C1 segment of cervical spinal cord (tissue), 14 donors: ENCODE measurements at places on chromosomes 5 and 9.

DNA sequence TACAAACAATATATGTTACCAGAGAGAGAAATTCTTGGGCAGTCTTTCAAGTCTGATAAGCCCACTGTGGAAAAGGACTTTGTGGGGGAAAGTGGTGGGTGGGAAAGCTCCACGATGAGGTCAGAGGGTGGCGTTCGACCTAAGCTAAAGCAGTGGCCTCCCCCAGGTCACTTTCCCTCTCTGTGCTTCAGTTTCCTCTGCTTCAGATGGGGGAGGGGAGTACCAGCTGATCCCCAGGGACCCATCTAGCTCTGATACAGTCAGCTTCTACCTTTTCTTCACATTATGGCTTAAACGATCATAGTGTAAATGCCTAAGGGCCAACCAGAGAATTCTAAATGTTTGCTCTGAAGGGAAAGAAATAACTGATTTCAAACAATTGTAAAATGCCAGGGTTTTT lies 36.6 kb upstream of the ARSB start:
- no peak for DNase-seq

GRCh38 chr5:176629853-176630680 lies at the start of the genes EIF4E1B and SNCB:
Gene EIF4E1B, plus strand, starts transcription at chr5:176630675. Its CDS starts 12,113 bp downstream, at chr5:176642788.
Gene SNCB, minus strand, starts transcription at chr5:176630534. Its CDS starts 880 bp downstream, at chr5:176629654.
- no peak for DNase-seq

DNA sequence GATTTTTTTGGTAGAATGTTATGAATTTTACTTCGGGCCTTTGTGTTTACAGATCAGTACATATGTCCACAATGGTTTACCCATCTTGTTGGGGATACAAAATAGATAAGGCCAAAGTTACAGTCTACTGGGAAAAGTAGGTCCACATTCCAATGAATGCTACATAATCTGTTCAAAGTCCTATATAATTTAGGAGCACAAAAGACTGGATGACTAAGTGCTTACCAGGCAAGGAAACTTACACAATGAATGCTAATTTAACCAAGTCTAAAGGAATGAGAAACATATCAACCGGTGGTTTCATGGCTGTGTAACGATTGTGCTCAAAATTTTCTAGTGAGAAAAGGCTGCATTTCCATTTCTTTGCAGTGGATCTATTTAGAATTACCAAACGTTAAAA lies 97.4 kb upstream of the TRPM3 start:
- DNase-seq = no peak

GRCh38 chr9:137487454-137488326 lies 28.6 kb upstream of the NSMF start:
- no peak for DNase-seq

- no peak for DNase-seq
These were observed 103.5 kb upstream of the EQTN start for GRCh38 chr9:27400334-27400880.

- peak; percentile 39 for DNase-seq
These were observed 220.4 kb downstream of the ARRDC3 start for GRCh38 chr5:91162534-91163381.

- no peak for DNase-seq
These were observed 453.3 kb downstream of the BNC2 start for GRCh38 chr9:16417161-16417560.

DNA sequence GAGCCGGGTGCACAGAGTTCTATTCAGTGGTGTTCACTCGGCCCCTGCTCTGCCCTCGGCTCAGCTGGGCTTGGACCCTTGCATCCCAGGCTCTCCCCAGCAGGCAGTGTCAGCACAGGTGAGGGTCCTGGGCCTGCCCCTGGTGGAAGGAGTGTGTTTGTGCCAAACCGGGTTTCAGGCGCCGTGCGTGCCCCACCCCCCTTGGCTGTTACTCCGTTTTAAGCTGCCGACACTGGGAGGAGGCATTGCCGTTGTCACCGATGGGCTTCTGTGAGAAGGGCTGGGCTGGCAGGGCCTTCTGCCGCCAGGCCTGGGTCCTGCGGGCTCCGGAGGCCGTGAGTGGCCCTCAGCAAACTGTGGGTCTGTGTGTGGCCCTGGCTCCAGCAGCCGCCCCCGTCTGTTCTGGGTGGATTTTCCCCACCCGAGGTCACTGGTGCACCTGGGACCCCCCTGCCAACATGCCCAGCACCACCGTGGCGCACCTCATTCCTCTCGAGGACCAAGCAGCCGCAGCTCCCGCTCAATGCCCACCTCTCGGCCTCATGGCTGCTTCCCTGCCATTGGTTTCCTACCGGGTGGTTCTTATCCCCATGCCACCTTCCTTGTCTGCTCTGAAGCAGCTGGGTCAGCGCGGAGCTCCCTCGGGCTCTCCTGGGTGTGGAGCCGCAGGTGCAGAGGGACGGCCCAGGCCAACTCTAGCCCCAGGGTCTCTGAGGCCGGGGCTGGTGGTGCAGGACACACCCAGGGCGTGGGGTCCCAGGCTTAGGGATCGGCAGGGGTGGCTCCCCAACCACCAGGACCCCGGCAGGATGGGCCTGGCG lies 44.3 kb upstream of the EXOC3 start:
- no peak for DNase-seq

- DNase-seq = no peak
These were observed 2.8 kb downstream of the TICAM2 start for GRCh38 chr5:115599502-115599901.
